ENCODE measurements at places on chromosomes 16 and 17. TPM values are rescaled to one million over a fixed set of nuclear protein-coding genes. Genes with fewer than 3 reads are reported as not detected.

DNA sequence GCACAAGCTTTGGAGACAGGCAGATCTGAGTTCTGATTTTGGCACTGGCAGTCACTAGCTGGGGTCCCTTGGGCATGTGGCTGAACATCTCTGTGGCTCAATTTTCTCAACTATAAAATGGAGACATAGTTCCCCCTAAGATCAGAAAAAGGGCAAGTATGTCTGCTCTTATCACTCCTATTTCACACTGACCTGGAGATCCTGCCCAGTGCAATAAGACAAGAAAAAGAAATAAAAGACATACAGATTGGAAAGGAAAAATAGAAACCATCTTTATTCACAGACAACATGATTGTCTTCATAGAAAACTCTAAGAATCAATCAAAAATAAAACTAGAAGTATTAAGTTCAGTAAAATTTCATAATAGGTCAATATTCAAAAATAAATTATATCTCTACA, 56.0 kb upstream of the LHX1 start:
- no peak for DNase-seq

DNA sequence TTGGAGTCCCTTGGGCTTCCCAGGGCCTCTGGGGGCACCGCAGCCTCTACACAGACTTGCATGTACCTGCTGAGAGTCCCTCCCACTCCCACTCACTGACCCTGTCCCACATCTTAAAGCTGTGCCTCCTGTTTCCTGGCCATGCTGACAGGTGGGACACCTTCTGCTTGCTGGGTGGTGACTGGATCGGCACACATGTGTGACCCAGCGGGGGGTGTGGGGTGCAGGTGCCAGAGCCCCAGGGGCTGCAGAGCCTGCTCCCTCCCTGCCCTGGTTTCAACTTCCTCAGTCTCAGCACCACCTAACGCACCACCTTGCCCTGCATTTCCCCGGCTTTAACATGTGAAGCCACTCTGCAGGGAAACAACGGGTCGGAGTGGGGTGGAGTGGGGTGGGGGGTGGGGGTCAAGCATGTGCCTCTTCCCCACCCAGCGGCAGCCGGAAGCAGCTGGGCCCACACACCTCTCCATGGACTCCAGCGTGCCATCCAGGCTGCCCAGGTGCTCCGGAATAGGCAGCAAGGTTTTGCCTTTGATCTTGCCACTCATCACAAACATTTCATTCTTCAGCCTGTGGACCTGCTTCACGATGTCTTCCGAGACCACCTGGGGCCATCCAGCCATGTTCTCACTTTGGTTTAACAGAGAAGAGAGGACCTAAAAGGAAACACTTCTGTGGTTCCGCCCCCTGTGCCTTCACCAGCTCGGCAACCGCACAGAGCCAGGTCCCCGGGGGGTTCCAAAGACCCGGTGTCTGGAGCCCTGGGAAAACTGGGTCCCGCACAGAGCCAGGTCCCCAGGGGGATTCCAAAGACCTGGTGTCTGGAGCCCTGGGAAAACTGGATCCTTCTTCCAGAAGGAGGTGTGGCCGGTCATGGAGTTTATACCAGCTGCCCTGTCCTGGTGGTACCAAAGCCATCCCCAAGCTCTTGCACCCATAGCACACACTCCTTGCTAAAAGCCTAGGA, 4.7 kb downstream of the DNAH17 start:
- DNase-seq = no peak

- DNase-seq = peak; percentile 55
These were observed 15.4 kb downstream of the SLC25A10 start for GRCh38 chr17:81727324-81728031.

DNA sequence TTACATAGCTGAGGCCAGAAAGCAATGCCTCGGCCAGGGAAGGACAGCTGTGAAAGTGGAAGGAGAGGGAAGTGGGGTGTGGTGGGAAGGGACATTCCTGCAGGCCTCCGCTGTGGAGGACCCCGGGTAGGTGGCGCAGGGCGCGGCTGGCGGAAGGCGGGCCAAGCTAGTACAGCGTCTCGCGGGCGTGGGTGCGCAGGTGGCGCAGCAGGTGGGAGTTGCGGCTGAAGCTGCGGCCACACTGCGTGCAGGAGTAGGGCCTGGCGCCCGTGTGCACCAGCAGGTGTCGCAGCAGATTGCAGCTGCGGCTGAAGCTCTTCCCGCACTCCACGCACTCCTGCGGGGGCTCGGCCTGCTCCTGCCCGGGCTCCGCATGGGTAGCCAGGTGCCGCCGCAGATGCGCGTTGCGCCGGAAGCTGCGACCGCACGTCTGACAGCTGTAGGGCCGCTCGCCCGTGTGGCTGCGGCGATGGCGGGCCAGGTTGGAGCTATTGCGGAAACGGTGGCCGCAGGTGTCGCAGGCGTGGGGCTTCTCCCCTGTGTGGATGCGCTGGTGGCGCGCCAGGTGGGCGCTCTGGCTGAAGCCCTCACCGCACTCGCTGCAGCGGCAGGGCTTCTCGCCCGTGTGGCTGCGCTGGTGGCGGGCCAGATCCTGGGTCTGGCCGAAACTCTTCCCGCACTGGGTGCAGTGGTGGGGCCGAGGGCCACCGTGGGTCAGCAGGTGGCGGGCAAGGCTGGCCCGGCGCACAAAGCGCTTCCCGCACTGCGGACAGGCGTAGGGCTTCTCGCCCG, 10.0 kb downstream of the ZSCAN10 start:
- DNase-seq = peak; percentile 72

DNA sequence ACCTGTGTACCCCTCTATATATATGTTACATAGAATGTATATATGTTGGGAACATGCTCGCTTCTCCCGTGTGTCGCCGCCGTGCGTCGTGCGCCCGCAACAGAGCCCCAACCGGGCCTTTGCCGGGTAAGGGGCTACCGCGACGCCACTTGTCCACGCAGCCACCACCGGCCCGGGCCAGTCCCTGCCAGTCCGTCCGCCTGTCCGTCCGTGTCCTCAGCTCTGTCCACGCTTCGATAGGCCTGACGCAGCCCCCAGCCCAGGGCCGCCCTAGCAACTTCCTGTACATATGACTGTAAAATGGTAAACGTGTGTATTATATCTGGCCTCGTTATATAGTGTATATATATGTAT, 25.9 kb downstream of the SREBF1 start:
- no peak for DNase-seq

GPR142 gene
- total RNA-seq = not detected

KRT40 gene
- total RNA-seq = 0.27 TPM

GRCh38 chr17:34371405-34372100, 8.5 kb upstream of the CCL1 start:
- DNase-seq = no peak

KCNG4 gene
- not detected for total RNA-seq

GNAO1 gene
- 1.8 TPM for total RNA-seq

OR4D1 gene
- not detected for total RNA-seq

MPV17L gene
- 1.4 TPM for total RNA-seq

BAIAP3 gene
- total RNA-seq = 8.4 TPM

DNA sequence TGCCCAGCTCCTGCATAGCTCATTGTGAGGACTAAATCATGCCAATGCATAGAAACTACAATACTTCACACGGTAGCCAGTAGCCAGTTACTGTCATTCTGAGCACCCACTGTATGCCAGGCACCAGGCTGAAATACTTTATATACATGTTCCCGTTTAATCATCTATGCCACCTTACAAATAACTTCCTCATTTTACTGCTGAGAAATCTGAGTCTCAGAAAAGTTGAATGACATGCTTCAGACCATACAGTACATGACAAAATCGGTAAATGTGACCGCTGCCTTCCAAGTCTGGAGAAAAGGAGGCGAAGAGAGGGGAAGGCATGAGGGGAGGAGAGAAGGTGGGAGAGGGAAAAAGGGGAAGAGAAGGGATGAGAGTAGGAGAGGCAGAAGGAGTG, 9.2 kb upstream of the TLCD3B start:
- no peak for DNase-seq

GRCh38 chr16:66924527-66925321, 611 bp downstream of the RRAD start:
- DNase-seq = peak; percentile 67

DNA sequence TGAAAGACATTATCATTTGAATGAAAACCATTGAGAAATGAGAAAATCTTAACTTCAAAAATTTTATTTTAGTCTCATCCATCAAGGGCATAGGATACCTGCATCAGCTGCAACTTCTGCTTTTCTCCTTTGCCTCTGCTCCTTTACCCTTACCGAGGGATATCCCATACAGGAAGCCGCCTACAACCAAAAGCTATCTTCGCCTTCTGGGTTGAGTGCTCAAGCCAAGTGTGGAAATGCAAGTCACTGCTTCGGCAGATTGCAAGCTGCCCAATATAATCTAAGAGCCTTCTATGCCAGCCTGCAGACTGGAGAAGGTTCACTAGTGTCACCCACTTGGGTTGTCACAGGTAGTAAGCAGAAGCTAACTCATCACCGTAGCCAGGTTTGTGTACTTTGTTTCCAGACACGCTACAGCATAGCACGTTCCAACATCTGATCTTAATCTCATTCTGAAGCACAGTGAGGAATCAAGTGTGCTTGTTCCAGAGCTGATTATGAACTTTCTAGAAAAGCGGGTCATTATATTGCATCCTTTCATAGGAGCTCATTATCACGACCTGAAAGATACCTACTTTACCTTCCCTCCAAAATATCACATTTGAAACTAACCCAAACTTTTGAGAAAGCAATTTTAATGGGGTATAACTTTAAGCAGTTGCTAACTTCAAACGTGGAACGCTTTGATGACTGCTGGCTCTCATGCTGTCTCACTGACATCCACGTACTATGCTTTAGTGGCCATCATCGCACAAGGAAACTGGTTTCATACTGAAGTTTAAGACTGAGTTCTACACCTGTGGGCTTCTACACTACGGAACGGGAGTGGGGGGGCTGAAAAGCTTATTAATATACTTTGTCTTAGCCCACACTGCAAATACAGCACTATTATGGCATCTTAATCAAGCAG, 8.0 kb upstream of the UNK start:
- DNase-seq = no peak

DNA sequence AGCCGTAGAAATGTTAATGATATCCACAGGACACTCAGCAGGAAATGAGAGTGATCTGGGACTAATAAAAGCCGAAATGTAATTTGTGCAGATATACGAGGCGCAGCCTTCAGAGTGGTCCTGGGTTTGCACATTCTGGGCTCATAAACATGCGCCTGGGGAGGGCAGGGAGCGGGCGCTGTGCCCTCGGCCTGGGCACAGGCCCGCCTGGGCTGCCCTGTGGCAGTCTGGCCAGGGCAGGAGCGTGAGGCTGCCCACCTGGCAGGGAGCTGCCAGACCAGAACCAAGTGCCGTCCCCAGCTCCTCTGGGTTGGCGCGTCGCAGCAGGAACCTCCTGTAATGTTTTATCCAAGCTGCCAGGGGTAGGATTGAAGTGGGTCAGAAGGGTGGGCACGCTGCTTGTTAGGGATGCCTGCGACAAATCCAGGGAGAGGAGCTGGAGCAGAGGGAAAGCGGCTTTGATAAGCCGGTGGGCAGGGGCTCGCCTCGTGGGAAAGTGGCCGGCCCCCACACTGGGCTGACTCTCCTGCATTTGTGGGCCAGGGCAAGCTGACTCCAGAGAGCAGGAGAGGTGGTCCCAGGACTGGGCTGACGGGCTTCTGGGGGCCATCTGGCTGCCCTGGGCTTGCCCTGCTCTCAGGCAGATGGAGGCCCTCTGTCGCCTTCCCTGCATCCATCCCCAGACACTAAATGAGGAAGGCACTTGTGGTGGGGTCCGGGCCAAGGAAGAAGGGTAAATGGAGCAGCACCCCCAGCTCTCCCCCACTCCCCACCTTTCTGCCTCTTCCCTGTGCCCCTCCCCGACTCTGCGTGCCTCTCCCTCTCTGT, 45.9 kb downstream of the SREBF1 start:
- DNase-seq = no peak

GRCh38 chr16:48659940-48660339, 50.0 kb upstream of the N4BP1 start:
- DNase-seq = no peak

- DNase-seq = no peak
These were observed 32.2 kb downstream of the MRM3 start for GRCh38 chr17:814371-814770.

DNA sequence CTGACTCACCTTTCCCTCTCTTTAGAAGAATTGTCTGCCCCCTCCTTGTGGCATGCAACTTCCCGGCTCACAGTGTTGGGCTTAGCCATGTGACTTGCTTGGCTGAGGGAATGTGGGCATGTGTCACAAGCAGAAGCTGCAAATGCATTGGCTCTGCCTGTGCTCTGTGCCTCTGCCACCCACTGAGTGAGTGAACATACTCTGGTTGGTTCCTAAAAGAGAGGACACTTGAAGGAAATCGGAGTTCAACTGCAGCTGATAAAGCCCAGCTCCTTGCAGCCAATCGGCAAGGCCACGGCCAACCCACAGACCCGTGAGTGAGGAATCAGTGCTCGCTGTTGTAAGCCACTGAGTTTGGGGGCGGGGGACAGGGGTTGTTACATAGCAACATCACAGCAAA, 10.9 kb upstream of the GINS2 start:
- no peak for DNase-seq

TBC1D3K gene
- not detected for total RNA-seq

DNA sequence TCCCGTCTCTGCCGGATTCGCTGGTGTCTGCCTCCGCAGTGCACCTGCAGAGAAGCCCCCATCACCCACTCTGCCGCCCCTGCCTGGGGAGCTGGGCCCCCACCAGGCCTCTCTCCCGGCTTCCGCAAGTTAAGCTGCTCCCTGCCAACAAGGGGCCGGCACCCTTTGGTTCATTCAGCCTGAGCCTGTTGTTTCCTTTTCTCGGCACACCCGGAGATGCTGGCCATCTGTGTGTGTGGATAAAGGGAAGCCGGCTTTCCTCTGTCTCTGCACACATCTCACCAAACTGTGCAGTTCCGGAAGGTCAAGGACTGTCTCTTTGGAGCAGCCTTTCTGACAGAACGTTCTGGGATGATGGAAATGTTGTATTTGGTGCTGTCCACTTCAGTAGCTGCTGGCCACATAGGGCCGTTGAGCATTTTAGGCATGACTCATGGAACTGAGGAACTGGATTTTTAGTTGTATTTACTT, 6.8 kb downstream of the MAPK8IP3 start:
- DNase-seq = no peak

NXPH3 gene
- 4.5 TPM for total RNA-seq

DNA sequence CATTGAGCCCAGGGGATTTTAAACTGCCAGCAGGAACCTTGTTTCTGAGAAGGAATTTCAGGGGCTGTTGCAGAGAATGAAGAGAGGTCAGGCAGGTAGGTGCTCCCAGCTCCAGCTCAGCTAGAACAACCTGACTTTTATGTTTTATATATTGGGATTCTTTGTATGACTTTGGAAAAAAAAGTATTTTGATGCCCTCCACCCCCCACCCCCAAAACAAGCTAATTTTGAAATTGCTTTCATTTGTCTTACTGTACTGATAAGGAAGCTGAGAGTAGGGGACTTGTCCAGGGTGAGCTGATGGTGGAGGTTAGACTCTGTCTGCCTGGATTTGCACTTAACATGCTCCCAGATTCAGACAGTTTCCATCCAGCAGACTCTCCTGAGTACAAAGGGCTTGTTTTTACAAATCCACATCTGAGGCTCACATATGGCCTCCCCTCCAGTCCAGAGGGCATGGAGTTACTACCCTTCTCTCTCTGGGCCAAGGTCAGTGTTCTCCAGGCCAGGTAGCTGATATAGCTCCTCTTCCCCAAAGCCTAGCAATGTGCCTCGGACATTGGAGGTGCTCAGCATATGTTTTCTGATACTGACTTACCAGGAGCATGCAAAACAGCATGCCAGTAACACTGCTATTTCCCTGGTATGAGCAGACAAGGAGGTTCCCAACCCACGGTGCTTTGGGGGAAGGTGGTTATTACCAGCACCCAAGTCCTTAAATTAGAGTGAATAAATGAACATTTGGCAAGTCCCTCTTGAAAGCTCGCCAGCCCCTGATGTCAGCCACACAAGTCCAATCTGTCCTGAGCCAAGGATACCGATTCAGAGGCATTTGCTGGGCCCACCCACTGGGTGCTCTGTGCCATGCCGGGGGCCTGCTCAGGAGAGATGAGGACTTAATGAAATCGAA, 11.3 kb downstream of the STX1B start:
- no peak for DNase-seq

ITGAE gene
- total RNA-seq = 35.4 TPM

CDH5 gene
- 128 TPM for total RNA-seq

E2F4 gene
- total RNA-seq = 66.5 TPM

Data from lower lobe of right lung (tissue), 2 donors.